SIG-M5 (cell line): ENCODE measurements at places on chromosomes 11 and 22.

- no peak for DNase-seq
These were observed 23.1 kb downstream of the CCDC34 start for GRCh38 chr11:27339941-27340340.

- DNase-seq, result no peak
These were observed 29.7 kb downstream of the MB start for GRCh38 chr22:35587447-35587870.

GRCh38 chr11:46607516-46607915, 9.5 kb downstream of the HARBI1 start:
- DNase-seq, result no peak

DNA sequence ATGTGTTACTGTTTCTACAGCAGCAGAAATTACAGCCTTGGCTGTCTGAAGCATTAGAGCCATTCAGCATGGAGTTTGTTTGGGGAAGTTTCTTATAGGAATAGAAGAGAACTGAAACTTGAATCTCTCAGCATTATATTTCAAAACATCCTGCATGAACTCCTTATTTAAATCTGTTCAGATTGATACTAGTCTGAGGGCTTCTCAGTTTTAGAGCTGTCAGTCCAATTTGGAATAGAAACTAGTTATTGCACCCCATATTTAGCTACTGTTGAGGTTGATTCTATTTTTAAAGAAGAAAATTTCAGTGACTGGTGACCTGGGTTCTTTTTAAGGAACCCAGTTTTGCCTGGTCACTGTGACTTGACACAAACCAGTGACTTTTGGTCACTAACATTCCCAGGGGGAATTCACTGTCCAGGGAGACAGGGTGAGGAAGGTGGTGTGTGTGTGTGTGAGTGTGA, 126.0 kb upstream of the TTC12 start:
- no peak for DNase-seq

- no peak for DNase-seq
These were observed 338.9 kb upstream of the ANO3 start for GRCh38 chr11:25993016-25993415.

DNA sequence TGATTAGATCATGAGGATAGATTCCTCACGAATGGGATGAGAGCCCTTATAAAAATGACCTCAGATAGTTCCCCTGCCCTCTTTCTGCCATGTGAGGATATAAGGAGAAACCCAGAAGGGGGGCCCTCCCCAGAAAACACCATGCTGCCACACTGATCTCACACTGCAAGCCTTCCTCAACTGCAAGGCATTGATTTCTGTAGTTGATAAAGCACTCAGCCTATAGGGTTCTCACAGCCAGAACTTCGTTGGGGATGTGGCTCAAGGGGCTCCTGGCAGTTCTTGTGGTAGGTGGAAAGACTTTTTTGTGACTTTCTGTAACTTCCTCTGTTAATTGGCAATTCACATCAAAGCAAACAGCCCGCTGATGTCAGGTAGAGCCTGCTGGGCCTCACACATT, 108.9 kb downstream of the CD44 start:
- DNase-seq, result no peak

GRCh38 chr11:6531267-6531752, 34.2 kb downstream of the DNHD1 start:
- DNase-seq, result no peak

- no peak for DNase-seq
These were observed 25.0 kb downstream of the ARHGAP8 start for GRCh38 chr22:44777364-44777755.

- DNase-seq, result no peak
These were observed 243.3 kb upstream of the B3GAT1 start for GRCh38 chr11:134655189-134655989.

DNA sequence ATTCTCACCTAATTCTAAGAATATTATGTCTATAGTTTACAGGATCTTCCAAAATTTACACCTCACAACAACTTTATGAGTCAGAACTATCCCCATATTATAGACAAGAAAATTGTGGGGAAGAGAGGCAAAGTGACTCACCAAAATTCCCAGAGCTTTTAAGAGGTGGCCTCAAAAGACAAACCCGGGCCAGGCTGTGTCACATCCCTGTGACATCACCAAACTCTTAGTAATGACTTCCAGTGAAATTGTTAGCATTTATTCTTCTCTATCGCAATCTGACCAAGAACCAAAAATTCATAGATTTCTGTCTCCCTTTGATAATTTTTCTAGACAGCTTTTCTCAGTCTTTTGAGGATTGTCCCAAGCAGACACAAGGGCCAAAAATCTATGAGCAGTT, 134.3 kb downstream of the SNX19 start:
- no peak for DNase-seq

DNA sequence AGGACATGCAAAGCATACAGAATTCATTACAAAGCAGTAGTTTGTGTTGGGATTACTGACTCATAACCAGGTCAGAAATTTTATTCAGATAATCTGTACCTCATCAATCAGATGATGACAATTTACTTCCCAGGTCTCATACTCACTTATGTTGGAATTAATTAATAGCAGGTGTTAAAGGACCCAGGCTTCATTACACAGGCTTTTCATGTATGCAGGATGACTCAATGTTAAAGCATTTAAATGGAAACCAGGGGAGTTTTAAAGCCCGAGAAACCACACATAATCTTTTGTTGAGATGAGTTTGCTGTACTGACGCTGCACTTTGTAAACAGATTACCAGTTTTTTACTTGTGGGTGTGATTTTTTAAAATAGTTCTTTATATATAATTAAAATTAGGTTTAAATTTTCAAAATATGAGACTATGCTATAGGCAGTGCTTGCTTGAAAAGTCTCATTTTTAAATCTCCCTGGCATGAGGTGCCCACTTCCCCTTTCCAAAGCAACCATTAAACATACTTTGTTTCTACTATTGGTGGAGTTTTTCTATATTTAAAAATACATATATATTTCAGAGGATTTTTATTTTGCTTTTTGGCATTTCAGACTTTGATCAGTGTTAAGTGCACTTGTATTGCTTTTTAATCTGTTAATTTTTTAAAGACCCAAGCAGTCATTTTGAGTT, 41.0 kb downstream of the CEP57 start:
- DNase-seq, result no peak

GRCh38 chr11:16844268-16844771, 105.9 kb downstream of the C11orf58 start:
- DNase-seq, result no peak

DNA sequence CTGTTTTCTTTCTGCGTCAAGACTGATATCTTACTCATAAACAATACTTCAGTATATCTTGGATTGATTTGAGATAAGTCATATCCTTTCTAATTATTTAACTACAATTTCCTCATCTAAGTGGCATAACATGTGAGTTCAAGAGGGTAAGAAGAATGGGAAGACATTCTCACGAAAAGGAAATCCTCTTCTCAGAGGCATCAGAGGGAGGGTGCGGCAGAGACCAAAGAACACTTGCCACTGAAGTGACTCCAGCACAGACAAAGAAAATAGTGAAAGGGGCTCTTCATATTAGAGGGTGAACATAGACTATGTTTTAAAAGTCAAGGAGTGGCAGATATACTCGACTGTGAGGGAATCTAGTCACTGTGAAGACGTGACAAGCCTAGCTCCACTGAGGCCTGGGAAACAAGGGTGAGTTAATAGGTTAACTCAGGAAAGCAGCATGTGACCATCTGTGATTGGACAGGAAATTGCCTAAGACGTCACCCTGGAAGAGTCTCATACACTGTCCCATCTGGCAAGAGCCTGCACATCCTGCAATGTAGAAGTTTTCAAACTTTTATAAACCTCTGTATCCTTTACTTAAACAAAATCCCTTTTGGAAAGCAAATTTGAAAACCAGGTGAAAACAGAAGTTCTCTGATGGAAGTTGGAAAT, 1.9 kb upstream of the MMP1 start:
- no peak for DNase-seq

- DNase-seq, result no peak
These were observed 50.8 kb upstream of the ELF5 start for GRCh38 chr11:34564406-34564805.

GRCh38 chr11:116688202-116688540, 84.6 kb downstream of the BUD13 start:
- no peak for DNase-seq

DNA sequence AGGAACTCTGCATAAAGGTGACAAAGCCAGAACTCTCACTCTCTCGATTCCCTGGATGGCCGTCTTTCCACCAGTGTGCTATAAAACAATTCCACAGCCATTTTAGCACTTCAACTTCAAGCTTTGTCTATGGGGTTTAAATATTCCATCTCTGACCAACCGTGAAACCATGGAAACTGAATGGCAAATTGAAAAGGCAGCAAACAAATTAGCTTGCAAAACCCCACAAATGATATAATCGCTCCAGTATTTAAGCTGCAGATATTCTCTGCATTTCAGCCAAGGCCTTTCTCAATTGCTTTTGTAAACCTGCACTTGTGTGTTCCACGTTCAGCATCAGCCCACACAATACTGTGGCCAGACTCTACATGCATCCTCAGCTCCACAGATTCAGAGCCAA, 131.7 kb upstream of the ISX start:
- DNase-seq, result no peak

- DNase-seq, result no peak
These were observed 734.3 kb upstream of the ARHGAP42 start for GRCh38 chr11:99952816-99953215.

- no peak for DNase-seq
These were observed 1156.9 kb downstream of the BRD1 start for GRCh38 chr22:48670731-48671130.

- DNase-seq, result no peak
These were observed 125.2 kb upstream of the SYT13 start for GRCh38 chr11:45411228-45411946.

DNA sequence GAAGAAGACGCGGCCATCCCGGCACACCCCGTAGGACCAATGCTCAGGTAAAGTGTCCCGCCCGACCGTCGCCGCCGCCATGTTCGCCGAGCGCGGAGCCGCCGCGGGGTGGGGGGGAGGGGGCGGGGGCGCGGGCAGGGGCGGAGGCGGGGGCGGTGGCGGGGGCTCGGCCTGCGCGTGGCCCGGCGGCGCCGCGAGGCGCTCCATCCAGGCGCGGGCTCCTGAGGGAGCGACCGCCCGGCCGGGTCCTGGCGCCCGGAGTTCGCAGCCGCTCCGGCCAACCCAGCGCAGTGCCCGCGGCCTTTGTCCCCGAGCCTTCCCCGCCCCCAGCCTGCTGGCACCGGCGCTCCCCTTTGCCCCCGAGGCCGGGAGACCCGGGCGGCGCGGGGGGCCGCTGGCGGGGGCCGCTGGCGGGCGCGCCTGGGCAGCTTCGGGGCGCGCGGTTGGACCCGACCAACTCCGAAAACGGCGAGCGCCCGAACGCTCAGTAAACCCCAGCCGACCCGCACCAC, at the start of gene PLEKHA7:
Gene PLEKHA7, minus strand, starts transcription at position 94 of the 512 bp plus-strand sequence. Its CDS starts 13 bp downstream, at position 81.
- no peak for DNase-seq

DNA sequence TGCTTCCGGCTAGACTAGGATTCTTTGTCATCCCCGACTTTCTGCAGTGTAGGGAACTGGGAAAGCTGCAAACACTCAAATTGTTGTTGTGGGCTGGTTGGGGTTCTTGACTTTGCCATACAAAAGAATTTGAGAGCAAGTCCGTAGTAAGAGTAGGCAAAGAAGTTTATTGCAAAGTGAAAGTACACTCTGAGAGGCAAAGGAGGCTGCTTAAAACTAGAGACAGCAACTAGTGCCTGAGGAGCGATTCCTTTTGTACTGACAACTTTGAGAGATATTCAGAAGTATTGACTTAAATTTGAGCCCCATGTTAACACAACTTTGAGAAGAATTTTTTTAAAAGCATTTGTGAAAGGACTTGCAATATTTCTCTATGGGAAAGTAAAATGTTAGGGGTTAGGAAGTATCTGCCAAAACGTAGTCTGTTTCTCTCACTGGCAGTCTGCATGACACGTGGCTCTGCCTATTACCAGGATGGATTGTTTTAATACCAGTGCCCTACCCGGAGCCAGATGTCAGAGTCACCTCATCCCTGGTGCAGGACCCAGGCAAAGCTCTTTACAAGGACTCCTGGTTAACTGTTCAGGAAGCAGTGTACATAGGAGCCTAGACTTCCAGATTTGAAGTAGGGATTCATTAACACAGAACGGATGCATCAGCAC, 85.0 kb upstream of the CLPB start:
- DNase-seq, result no peak

- no peak for DNase-seq
These were observed 154.8 kb upstream of the TBCEL start for GRCh38 chr11:120869097-120869496.

DNA sequence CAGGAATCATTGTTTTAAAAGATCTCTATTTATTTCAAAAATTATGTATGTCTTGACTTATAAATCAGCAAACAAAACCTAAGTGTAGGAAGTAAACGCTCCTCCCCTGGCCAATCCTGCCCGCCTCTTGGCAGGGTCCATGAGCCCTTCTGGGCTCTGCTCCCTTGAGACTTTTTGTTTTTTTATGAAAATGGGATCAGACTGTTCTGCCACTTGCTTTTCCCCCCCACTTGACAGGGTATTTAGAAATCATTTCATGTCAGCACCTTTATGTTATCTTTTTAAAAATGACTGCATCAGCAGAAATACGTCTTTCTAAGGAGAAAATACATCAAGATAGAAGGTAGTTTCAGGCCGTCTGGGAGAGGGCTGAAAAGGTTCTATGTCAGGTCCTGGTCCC, 35.6 kb downstream of the FBLN1 start:
- DNase-seq, result no peak

- DNase-seq, result no peak
These were observed 3.3 kb downstream of the IL10RA start for GRCh38 chr11:117989351-117990102.

DNA sequence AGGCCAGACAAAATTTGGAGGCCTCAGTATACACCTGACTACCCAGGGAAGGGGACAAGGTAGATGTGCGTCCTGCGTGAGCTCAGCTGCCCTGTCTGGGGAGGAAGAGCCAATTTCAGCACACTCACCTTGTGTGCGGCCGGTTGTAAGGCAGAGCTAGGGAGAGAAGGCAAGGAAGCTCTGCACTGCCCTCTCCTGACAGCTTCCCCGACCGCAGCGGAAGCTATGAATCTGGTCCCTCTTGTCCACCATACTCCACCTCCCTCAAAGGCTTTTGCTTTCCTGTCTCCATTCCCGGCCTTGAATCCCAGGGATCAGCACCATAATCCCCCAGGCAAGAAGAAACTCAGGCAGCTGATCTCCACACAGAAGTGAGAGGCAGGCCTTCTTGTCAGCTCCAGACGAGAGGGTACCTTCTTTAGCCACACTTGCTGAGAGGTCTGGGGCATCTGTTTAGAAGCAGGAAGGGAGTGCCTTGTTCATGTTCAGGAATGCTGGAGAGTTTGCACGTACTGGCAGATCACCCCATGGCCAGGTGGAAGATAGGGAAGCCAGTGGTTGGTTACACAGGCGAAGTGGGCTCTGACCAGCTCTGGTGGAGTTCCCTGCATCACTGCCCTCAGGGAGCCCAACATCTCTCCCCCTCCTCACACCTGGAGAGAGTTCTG, 62.5 kb downstream of the FEZ1 start:
- no peak for DNase-seq
